Left lobe of liver (tissue), 2 donors: ENCODE measurements at places on chromosomes 6 and 20.
A peak's percentile ranks its signal among the peaks of the same experiment; 100 is the strongest.

DNA sequence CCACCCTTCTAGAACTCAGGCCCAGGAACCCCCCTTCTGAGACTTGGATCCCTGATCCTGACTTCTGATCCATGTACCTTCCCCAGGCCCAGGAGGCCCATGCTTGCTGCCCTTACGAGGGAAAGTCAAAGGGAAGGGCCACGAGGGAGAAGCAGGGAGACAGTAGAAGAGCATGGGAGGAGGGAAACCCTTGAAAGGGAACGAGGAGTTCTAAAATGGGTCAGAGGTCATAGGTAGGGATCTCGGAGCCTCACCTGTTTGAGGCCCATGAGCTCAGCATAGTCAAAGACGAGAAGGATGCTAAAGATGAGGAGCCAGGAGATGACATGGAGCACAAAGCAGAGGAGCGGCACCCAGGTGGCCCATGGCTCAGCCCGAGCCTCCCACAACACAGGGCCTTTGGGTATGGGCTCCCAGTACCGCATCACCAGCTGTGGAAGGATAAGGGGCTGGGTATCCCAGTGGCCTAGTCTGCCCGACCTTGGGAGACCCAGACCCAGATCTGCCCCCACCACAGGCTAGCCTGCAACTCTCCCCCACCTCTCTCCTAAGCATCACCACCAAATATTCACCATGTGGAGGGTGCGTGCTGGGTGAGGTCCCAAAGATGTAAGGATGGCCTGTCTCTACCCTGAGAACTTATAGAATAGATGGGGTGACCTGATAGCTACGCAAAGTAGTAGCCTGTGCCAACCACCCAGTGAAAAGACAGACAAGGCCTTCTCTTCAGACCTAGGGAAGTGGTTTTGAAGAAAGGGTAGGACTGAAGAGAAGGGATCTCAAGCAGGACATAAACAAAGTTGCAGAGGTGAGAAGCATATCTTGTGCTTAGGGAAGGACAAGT, 1.5 kb downstream of the NRM start:
- DNase-seq = no peak

- DNase-seq = no peak
Measured at GRCh38 chr20:57570145-57570850, 9.4 kb downstream of the PCK1 start.

DNA sequence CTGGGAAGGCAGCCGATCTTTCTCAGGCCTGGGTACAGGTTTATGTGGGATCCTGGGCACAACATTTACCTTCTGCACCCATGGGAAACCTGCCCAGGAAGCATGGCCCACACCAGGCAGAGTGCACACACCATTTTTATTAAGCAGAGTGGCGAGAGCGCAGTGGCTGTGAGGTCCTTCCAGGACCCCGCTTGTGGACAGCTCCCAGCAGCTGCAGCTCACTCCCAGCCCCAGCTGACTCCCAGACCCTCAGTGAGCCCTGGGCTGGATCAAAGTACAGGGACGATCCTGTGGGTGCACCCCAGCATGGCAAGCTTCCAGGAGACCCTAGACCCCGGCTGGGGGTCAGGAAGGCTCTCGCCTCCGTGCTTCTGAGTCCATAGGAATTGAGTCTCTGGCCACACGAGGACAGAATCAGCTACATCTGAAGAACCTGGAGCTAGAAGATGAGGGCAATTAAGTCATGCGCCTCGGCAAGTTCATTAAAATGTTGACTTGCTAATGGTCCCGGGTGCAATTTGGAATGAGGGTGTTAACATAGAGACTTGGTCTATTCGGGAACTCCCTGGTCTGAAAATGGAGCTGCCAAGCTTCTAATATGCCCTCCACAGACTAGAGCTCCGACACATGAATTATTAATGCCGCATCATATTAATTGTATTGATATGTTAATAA, 65.4 kb upstream of the SLCO4A1 start:
- no peak for DNase-seq

- no peak for DNase-seq
Measured at GRCh38 chr6:127291495-127291894, 24.8 kb downstream of the RNF146 start.

DNA sequence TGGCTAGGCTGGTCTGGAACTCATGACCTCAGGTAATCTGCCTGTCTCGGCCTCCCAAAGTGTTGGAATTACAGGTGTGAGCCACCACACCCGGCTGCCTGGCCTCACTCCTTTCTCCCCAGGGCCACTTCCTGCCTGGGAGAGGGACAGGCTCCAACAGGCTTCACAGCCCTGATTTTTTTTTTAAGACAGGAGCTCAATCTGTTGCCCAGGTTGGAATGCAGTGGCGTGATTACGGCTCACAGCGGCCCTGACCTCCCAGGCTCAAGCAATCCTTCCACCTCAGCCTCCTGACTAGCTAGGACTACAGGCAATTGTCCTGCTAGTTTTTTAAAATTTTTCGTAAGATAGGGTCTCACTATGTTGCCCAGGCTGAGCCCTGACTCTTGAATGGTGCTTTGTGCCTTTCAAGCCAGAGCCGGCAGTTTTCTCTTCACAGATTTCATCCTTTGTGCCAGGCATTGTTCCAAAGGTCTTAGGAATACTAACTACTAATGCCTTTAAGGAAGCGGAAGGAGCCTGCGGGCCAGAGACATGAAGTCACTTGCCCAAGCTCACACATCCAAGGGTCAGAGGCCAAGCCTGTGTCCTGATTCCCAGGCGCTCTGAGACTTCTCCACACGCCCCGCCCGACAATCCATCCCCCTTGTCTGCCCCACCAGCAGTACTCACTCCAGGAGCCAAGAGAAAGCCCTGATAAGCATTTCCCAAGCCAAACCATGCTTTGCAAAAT, 19.2 kb downstream of the CAPN11 start:
- DNase-seq = peak; percentile 57

DNA sequence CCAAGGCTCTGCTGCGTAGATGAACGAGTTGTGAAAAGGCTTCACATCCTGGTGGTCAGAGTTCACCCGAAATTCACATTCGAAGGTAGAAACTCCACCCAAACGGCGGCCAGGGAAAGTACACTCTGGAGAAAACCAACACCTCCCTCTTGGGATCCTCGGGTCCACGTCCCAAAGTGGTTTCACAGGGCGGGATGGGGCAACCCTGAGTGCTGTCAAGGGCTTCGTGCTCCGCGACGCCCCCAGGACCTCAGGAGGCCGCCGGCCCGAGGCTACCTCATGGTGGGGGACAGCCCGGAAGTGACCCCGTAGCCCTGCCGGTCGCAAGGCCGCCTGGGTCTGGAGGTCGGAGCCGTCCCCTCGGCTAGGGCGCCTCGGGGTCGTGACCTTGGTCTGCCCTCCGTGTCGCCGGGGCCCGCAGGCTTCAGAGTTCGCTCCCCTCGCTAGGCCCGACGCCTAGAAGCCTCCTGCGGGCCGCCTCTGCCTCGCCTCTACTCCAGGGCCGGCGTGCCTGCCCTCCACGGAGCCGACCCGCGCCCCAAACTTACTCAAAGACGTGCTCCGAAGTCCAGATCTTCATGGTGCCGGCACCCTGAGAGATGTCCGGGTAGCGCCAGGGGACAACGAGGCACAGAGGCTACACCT, at the start of gene PRELID3B:
Gene PRELID3B (minus strand): TSS at position 636 of the 645 bp plus-strand sequence. CDS start 56 bp downstream, at position 580.
- DNase-seq = no peak

GRCh38 chr6:150055131-150055530, 13.8 kb downstream of the ULBP3 start:
- no peak for DNase-seq

- no peak for DNase-seq
Measured at GRCh38 chr20:42252116-42252515, 633.9 kb upstream of the CHD6 start.

- DNase-seq = no peak
Measured at GRCh38 chr20:1555952-1556351, 1.6 kb downstream of the SIRPD start.

DNA sequence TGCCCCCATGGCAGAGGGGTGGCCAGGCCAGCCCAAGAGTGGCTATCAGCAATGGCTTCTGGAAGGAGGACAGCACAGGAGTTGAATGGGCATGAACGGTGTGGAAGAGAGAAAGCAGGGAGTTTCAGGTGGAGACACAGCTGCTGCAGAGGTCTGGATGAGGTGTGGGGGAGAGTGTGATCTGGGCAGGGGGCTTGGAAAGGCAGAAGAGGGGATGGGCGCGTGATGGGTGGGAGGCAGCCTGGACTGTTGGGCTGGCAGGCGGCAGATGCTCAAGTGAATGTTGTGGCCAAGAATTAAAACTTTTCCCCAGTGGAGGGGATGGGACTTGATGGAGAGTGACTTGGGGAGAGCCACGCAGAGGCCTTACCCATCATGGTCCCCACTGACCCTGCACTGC, 46.5 kb downstream of the TOX2 start:
- DNase-seq = no peak

GRCh38 chr20:43541214-43541613, 17.6 kb upstream of the SGK2 start:
- no peak for DNase-seq

DNA sequence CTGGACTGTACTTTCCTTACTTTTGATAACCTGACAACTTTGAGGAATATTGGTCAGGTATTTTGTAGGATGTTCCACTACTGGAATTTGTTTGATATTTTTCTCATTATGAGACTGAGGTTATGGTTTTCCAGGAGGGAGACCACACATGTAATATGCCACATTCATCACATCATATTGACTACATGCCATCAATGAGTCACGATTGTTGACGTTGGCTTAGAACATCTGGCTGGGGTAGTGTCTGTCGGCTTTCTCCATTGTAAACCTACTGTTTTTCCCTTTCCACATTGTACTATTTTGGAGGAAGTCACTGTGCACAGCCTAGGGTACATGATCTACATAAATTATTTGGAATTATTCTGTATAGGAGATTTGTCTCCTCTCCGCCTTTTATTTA, 1.4 kb upstream of the STX11 start:
- DNase-seq = no peak

DNA sequence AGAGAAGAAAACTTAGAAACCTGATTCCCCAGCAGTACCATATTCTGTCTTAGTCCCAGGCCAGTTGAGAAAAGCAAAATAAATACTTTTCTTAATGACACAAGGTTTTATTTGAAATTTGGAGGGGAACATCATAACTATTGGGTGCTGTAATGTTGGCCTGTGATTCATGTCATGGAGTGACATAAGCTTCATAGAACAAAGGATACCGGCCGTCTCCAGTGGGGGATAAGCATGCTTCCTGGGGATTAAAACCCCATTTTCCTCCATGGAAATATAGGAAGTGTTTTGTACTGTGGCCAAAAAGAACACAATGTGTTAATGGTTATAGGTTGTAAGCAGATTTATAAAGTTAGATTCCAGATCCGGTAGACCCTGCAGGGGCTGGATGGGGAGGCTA, 18.0 kb downstream of the MTHFD1L start:
- no peak for DNase-seq

GRCh38 chr6:140043357-140043756, 668.9 kb upstream of the CITED2 start:
- DNase-seq = no peak

- DNase-seq = no peak
Measured at GRCh38 chr6:148516617-148517016, 174.0 kb downstream of the SASH1 start.

DNA sequence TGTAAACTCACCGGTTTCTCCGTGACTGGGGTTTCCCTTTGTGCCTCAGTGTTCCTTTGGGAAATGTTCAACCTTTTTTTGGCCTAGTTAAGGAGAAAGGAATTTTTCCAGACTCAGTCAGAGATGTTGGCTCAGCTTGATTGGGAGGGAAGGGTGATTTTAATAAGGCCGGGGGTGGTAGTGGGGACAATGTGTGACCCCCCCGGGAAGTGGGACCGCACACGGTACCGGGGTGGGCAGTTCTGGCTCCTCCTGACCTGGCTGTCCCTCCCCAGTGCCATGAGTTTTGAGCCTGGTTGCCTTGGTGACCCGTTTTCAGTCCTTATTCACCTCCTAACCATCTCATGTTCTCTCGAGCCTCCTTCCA, 132.7 kb downstream of the SNX5 start:
- DNase-seq = no peak

- no peak for DNase-seq
Measured at GRCh38 chr6:25010902-25011625, 75.3 kb upstream of the RIPOR2 start.

GRCh38 chr6:137076277-137077068, 31.7 kb upstream of the IL20RA start:
- DNase-seq = peak; percentile 72

- no peak for DNase-seq
Measured at GRCh38 chr6:127100510-127101140, 17.8 kb upstream of the RSPO3 start.

DNA sequence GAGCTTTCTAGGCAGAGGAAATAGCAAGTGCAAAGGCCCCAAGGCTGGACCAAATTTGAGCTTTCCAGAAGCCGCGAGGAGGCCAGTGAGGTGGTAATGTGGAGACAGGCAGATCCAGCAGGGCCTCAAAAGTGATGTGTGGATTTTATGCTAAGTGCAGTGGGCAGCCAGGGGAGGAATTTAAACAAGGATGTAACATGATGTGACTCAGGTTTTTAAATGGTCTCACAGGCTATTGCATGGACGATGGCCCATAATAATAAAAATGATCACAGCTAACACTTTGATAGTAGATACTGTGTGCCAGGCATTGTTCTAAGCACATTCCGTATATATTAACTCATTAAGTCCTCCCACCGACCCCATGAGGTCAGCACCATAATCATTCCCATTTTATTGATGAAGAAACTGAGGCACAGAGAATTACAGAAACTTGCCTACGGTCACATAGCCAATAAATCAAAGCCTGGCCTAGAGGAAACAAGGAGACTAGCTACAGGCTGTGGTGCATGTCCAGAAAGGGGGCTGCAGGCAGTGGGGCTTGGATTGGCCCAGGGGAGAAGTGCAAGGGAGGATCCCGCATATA, 18.0 kb upstream of the PREX1 start:
- no peak for DNase-seq

DNA sequence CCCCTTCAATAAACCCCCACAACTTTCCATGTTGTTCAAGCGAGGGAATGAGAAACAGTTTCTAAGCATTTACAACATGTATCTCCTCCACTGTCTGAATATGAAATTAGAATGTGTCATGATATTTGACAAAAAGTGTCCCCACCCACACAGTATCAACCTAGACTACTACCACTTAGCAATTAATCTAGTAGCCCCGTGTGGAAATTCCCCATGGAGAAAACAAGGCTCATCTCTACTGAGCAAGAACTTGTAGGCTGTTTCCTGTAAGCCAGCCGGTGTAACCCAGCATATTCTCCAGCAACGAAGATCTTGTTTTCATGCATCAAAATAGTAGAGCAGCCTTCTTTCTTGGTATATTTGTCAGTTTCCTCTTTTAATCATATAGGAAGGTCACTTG, 115.0 kb downstream of the IRF4 start:
- DNase-seq = no peak

- DNase-seq = no peak
Measured at GRCh38 chr6:4167833-4168232, 32.5 kb upstream of the ECI2 start.

- no peak for DNase-seq
Measured at GRCh38 chr6:42368181-42368580, 83.5 kb downstream of the TRERF1 start.

GRCh38 chr20:41228858-41229257, 88.7 kb downstream of the ZHX3 start:
- no peak for DNase-seq

DNA sequence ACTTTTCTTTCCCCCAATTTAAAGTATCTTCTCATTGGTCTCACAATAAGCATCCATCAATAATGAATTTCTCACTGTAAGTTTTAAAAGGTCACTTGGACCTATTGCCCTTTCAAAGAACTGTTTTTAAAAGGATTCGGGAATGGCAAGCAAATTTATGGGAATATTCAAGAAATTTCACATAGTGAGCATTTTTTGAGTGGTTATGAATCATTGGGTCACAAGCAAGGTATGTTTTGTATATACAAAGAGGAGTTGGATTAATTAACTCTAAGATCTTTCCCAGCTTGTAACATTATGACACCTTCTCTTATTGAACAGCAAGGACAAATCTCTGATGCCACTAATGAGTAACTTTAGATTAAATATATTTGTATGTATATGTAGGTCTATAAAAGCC, 165.0 kb downstream of the MOXD1 start:
- DNase-seq = no peak
